ENCODE measurements at places on chromosomes 4 and X. TPM values are rescaled to one million over a fixed set of nuclear protein-coding genes. Genes with fewer than 3 reads are reported as not detected.

GRCh38 chr4:119238068-119238722, 25.7 kb downstream of the USP53 start:
- DNase-seq, result no peak

- no peak for DNase-seq
Observed at GRCh38 chr4:39133623-39134022, 48.7 kb upstream of the WDR19 start.

DNA sequence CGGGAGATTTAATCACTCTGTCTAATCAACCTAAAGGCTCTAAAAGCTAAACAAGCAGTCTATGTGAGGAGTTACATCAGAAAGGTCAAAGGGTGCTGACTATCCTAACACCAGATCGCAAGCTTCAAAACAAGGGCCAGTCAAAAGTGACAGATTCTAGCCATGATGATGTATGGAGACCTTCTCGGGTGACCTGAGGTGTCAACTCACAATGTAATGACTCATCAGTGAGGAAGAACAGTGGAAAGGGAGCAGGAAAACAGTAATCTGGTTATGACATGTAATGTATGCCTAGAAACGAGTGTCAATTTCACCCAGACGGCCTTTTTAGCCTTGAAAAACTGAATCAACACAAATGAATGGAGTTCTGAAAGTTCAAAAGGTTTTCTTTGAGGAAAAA, 375.3 kb downstream of the IDS start:
- DNase-seq, result no peak

GRCh38 chr4:106607558-106607957, 239.0 kb upstream of the GIMD1 start:
- no peak for DNase-seq

GRCh38 chr4:25861951-25862410, 807 bp downstream of the SEL1L3 start:
- no peak for DNase-seq

DNA sequence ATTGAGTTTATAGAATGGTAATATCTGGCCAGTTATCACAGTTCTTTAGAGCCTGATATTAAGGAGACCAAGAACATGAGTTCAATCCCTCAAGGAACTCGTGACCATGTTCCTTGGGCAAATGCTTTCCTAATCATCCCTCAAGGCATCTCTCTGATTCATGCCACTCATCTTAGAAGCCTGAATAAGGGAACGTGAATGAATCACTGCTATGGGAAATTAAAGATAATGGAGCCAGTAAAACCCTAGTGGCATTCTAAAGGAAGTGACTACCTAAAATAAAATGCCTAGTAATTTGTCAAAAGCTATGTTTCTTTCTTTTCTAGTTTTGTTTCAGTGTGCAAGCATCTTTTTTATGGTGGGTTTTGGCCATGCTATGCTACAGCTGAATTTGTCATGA, 1161.3 kb downstream of the C4orf33 start:
- no peak for DNase-seq

GRCh38 chr4:71113294-71113693, 119.8 kb downstream of the DCK start:
- DNase-seq, result no peak

DNA sequence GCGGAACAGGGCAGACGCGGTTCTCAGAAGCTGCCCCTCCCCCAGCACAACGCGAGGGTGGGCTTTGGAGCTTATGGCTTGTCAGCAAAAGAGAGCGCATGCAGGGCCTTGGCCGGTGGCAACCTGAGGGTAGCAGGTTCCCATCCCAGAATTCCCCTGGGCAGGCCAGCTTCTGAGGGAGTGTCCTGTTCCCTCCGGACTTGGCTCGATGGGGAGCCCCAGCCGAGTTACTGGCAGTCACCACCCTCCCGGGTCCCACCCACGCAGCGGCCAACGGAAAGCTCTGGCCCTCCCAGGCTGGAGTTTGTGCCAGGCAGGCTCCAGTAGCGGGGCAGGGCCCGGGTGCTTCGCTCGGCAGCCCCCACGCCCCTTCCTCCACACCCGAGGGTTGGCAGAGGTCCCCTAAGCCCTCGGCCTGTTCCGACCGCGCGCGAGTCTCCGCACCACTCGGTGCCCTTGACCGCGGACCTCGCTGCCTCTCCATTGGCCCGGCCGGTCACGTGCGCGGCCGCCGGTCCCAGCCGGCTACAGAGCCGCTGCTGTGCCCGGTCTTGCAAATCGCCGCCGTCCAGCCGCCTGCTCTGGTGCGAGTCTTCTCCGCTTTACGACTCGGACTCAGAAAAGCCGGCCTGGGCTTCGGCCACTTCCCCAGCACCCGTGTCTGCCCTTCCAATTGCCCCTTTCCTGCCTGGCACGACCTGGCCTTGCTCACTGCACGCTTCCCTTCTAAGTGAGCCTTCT, 20.9 kb upstream of the MTM1 start:
- DNase-seq, result no peak

DNA sequence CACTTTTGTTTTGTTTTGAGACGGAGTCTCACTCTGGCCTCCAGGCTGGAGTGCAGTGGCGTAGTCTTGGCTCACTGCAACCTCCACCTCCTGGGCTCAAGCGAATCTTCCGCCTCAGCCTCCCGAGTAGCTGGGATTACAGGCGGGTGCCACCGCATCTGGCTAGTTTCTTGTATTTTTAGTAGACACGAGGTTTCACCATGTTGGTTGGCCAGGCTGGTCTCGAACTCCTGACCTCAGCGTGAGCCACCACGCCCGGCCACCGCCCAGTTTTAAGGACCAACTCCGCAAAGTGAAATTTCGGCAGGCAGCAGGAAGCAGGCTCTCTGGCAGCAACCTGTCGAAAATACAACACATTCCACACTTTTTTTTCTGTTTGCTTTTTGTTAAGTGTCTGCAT, 13.4 kb downstream of the DHRSX start:
- DNase-seq, result no peak

DNA sequence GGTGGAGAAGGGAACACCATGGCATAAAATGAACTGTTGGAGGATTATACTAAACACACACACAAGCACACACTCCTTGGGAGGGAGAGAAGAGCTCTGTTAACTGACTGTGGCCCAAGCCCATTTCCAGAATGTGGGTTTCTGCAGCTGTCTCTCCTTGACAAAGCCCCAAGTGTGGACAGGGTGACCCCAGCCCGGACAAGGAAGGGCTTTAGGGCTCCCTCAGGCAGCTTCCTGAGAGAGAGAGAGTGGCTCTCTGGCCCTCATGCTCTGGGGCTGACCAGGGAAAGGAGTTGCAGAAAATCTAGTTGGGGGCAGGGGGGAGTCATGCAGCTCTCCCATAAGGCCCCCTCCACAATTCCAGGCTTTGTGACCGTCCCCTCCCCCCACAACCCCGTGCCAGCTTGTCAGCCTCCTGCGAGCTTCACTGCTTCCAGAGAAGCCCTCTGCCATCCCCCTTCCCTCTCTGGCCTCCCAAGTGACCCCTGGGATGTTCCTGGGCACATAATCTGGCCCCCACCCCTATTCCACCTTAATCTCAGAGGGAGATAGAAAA, 590 bp downstream of the ARHGEF9 start:
- no peak for DNase-seq

DNA sequence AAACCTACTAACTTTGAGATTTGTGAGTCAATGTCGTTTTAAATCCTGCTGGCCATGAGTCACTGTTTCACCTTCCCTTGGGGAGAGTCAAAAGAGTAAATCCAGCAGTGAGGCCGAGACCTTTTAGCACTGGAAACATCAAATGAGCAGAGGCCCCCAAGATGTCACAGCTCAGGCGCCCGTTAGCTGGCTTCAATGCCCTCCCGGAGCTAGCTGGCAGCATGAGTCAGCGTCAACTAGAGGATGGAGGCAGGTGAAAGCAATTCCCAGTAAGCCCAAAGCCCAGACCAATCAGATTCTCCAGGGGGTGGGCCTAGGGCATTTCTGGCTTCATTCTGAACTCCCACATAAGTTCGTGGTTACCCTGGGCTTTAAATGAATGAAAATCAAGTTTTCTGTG, 170.9 kb downstream of the CLCN4 start:
- no peak for DNase-seq

DNA sequence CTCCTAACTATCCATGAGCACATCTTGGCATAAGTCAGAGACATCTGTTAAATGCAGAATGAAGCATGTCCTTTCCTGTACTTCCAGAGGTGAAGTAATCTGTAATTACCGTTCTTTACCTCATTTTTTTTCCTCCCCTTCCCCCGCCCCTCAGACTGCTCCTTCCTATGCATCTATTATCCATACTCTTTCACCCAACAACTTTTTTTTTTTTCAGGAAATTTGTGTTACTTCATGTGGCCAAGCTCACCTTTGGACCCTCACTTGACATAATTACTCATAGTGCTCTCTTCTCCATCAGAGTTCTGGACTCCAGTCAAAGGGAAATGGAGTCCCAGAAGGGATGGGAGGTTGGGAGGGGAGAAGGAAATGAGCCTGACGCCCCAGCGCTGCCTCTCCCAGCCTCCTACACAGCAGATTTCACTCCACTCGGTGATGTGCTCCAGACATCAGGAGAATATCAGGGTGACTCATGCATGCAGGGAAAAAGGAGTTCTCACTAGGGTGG, 568.8 kb downstream of the STIM2 start:
- DNase-seq, result no peak

- no peak for DNase-seq
Observed at GRCh38 chrX:78665342-78665741, 6.2 kb upstream of the RTL3 start.

DNA sequence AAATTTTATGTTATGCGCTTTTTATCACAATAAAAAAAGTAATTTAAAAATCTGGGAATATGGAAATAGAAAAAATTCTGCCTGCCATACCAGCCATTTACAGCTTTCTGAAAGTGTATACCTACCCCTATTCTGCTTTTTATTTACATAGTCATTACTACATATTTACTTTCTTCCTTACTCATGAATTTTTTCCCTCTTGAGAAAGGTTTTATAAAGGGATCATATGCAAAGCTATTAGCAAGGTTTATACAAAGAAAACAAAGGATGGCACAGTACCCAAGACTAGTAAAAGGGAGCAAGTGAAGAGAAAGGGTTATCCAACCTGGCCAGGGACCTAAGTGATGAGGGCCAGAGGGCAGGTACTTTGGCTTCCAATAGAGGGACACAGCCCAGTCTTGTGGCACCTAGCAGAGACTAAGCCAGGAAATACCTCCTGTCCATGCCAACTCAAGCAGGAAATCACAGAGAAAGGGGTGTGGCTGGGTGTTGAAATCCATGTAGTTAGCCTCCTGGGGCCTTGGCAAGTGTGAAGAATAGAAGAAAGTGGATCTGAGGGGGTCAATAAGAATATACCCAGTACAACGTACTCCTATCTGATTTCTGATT, 207.3 kb upstream of the VEGFC start:
- DNase-seq, result no peak

DNA sequence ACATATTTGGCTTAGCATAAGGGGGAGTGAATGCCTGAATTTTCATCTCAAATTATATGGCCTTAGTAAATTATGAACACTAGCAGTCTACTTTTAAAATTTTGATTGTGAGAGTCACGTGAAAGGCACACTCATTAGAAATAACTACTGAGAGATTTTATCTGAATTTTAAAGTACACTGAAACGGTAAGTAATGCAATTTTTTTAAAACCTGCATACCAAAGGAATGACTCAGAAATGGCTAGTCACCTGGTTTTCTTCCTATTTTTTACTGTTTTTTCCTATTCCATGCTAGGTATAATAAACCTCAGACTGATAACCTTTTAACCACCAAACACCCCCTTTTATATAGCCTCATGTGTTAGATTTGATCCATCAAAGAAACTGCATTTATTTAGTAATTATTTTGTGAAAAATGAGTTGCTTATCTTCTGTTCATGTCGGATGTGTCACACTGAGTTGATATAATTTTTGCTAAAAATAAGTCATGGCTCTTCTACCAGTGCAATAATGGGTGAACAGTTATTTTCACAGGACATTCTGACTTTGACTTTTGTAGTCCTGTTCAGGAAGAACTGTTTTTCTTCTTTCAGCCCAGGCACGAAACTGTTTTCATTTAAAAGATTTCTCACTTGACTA, 40.4 kb downstream of the CPEB2 start:
- DNase-seq, result no peak

DNA sequence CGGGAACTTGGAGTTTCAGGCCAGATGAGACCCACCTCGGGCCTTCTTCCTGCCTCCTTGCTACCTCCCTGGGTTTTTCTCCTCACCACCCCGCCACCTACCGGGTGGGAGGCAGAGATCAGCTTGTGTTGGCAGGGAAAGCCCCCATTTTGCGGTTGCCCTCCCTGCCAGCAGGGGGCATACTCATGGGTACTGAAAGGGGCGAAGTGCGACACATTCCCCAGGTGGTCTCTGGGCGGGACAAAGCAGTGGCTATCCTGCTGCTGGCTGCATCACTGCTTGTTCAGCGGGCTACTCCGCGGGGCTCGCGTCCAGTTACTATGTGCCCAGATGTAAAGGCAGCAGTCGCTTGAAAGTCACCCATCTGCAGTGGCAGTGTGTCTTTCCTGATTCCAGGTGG, 330.3 kb downstream of the PDHA2 start:
- no peak for DNase-seq

DNA sequence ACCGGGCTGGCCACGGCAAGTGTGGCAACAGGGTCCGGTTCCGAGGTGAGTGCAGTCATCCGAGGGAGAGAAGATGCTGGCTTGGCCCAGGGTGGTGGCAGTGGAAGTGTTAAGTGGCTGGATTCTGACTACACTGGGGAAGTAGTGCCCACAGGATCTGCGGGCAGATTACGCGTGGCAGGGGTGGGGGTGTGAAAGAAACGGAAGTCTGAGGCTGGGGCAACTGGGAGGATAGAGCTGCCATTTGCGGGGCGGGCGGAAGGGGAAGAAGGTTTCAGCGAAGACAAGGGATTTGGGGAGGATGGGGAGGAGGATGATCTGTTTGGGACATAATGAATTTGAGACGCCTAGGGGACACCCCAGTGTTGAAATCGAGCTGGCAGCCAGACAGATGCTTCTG, 5.3 kb downstream of the RS1 start:
- no peak for DNase-seq

- no peak for DNase-seq
Observed at GRCh38 chrX:131609480-131609879, 65.6 kb downstream of the OR13H1 start.

DNA sequence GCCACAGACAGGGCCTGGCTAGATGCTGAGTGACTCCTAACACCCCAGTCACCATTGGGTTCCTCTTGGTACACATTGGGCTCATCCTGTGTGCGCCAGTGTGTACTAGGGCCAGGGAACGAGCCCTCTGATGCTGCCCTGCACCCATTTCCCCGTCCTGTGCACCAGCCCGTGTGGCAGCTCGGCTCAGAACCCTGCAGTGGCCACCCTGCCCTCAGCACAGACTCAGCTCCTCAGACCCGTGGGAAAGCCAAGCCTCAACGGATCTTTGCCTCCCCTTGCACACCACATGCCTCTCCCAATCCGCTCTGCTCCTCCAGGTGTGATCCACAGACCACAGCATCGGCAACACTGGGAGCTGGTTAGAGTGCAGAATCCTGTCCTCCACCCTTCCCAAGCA, 38.6 kb downstream of the EVC start:
- DNase-seq, result peak; percentile 78

Gene CENPC
- total RNA-seq, result 15.8 TPM

Gene FGG
- not detected for total RNA-seq

Gene TBC1D9
- 38.8 TPM for total RNA-seq

Gene FREM3
- not detected for total RNA-seq

Gene AIFM1
- total RNA-seq, result 31.2 TPM

Gene NHS
- 4.3 TPM for total RNA-seq

Gene ESX1
- total RNA-seq, result not detected

Gene GATB
- total RNA-seq, result 20.9 TPM

Gene SPANXD
- not detected for total RNA-seq

Gene BEND2
- not detected for total RNA-seq

Gene HS6ST2
- 6.2 TPM for total RNA-seq

Gene MAGEH1
- 10.0 TPM for total RNA-seq

Gene PGK1
- 157 TPM for total RNA-seq

Gene FDCSP
- total RNA-seq, result not detected
